ENCODE measurements at places on chromosomes 4 and X.
A peak's percentile ranks its signal among the peaks of the same experiment; 100 is the strongest.

DNA sequence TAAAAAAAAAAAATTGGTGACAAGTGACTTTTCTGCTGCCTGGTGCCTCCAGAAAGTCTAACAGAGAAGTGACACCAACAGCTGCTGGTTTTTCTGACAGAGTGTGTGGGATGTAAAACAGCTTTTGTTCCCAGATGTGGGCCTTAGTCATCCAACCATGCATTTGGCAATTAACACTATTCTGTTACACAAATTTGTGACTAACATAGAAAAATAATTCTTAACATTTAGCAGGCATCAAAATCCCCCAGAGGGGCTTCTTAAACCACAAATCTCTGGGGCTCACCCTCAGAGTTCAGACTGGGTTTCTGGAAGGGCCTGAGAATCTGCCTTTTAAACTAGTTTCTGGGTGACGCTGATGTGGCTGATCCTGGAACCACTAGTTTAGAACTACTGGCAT, 100.5 kb upstream of the PCDH7 start:
- no peak for DNase-seq

DNA sequence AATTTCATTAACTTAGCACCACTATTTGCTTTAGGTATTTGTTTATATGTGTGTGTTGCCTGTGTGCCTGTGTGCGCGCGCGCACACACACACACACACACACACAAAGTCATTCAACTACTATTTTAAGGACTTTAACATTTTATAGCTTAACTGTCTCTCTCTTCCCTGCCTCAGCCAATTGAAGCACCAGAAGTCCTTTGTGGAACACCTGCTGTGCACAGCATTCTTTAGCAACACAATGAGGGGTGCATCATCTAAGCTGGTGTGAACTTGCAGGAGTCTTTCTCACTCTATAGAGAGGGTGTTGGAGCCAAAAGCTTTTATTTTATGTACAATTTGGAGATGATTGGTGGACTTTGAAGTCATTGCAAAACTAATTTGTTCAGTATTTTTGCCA, 31.3 kb downstream of the SLIT2 start:
- DNase-seq = no peak

DNA sequence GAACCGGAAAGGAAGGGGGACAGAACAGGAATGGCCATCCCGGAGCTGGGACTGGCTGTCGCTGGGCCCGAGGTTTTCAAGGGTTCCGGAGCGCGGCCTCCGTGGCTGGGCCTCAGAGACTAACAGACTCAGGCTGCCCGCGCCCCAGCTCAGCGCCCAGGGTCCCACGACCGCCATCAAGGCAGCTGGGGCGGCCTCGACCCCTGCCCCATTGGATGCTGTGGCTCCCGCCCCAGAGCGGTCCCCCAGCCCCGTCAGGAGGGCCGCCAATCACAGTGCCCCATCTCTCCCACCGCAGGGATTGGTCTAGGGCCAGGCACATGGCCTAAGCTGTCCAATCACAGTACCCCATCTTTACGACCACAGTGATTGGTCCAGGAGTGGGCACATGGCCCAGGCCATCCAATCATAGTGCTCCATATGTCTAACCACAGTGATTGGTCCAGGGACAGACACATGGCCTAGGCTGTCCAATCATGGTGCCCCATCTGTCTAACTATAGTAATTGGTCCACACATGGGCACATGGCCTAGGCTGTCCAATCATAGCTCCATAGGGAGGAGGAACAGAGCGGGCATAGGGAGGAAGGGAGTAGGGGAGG, 105.3 kb upstream of the NKX1-1 start:
- DNase-seq = no peak

GRCh38 chrX:49070988-49071387, 2.8 kb downstream of the PRAF2 start:
- DNase-seq = no peak

DNA sequence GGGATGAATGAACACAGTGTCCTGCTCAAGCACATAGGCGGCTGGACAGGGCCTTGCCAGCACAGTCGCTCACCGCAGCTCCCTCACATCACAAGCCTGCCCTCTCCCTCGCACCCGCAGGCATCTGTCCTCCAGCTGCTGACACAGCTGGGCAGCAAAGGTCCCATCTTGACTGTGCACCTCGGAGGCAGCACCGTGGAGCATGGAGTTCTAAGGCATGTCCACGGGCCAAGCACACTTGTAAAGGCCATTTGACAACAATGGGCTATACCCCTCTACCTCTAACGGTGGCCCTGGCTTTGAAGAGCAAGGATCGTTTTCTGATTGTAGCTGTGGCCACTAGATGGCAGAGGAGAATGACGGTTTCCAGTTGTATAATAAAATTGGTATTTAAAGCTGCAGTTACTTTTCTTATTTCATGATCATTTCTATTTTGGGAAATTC, 53.8 kb downstream of the APLN start:
- no peak for DNase-seq

GRCh38 chr4:76458297-76458696, 23.3 kb downstream of the SHROOM3 start:
- DNase-seq = no peak

- DNase-seq = no peak
Observed at GRCh38 chr4:2236944-2237666, 4.8 kb downstream of the HAUS3 start.

GRCh38 chrX:65712005-65712806, 44.8 kb downstream of the MSN start:
- no peak for DNase-seq

GRCh38 chr4:82293304-82293703, 80.5 kb downstream of the HNRNPD start:
- no peak for DNase-seq

DNA sequence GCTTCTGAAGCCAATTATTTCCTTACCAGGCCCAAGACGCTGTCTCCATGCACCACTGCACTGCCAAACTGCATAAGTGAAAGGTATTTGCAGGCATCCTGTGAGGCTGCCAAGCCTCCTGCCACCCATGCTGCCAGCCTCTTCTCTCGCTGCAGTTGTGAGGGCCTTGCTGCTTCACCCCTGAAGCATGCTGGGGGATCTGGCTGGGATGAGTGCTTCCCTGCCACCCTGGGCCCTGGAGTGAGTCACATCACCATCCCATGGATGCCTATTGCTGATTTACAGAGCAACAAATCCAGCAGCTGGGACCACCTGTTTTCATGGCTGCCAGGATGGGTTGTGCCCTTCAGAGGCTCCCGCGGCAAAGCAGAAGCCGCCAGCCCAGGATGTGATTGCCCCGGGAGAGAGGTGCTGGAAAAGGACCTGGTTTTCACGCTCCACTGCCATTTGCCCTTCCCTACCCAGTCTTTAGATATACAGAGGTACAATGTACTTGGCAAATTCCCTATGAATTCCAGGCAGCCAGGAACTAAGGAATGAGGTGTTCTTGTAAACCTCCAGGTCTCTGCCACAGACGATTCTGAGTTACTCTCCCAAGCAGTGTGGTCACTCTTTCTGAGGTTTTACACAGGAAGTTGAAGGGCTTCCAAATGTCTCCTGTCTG, 41.5 kb upstream of the PTCHD1 start:
- no peak for DNase-seq

- DNase-seq = no peak
Observed at GRCh38 chrX:74321191-74321590, 17.2 kb downstream of the ZCCHC13 start.

DNA sequence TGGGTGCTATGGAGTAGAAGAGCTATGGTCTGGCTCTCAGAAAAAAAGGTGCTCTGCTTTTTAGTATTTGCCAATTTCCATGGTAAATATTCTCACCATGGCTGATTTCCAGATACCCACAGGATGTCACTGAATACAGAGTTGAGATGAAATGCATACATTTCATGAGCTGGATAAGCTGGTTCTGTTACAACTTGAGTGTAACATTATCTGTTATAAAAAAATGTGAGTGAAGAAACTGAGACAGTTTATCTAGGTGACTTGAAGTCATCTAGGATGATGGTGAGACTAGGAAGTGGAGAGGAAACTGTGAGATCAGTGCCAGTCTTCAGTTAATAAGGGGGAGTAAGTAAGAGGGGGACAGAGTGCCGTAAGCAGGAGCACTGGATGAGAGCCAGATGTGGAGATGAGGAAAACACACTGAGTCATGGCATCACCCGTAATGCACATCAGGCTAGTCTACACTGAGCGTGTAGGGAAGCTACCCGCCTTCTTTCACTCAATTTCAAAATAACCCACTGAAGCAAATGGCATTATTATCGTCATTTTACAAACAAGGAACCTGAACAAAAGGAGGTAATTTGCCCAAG, 5.0 kb downstream of the HPSE start:
- DNase-seq = peak; percentile 6

DNA sequence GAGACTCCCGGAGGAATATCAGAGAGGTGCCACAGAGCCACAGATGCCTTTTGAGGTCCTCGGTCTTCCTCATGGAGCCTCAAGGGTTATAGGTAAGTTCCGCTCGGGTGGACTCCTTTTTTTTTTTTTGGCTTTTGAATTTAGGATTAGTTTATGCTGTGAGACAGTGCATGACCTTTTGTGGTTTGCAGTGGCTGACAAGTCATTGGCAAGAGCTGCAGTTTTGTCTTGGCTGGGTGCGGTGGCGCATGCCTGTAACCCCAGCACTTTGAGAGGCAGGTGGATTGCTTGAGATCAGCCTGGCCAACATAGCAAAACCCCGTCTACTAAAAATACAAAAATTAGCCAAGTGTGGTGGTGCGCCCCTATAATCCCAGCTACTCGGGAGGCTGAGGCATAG, 4.5 kb upstream of the GRSF1 start:
- DNase-seq = no peak

- DNase-seq = no peak
Observed at GRCh38 chr4:117421706-117422105, 336.3 kb upstream of the TRAM1L1 start.

GRCh38 chrX:14618177-14618965, 89.0 kb downstream of the GLRA2 start:
- no peak for DNase-seq

DNA sequence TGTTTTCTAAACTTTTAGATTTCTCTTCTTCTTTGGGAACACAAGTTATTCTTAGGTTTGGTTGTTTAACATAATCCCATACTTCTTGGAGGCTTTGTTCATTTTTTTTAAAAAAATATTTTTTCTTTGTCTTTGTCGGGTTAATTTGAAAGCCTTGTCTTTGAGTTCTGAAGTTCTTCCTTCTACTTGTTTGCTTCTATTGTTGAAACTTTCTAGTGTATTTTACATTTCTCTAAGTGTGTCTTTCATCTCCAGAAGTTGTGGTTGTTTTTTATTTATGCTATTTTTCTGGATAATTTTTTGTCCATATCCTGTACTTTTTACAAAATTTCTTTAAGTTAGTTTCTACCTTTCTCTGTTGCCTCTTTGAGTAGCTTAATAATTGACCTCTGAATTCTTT, 116.1 kb downstream of the NPNT start:
- no peak for DNase-seq

- no peak for DNase-seq
Observed at GRCh38 chr4:137467537-137467936, 64.8 kb downstream of the PCDH18 start.

- DNase-seq = no peak
Observed at GRCh38 chrX:68808686-68809357, 20.0 kb upstream of the EFNB1 start.

GRCh38 chrX:135347381-135348016, 38.2 kb downstream of the ETDC start:
- DNase-seq = no peak

- DNase-seq = no peak
Observed at GRCh38 chr4:101596781-101597552, 193.6 kb upstream of the BANK1 start.

- DNase-seq = no peak
Observed at GRCh38 chrX:8939322-8939721, 94.6 kb downstream of the FAM9B start.

GRCh38 chr4:110049951-110050925, 137.6 kb downstream of the EGF start:
- no peak for DNase-seq

DNA sequence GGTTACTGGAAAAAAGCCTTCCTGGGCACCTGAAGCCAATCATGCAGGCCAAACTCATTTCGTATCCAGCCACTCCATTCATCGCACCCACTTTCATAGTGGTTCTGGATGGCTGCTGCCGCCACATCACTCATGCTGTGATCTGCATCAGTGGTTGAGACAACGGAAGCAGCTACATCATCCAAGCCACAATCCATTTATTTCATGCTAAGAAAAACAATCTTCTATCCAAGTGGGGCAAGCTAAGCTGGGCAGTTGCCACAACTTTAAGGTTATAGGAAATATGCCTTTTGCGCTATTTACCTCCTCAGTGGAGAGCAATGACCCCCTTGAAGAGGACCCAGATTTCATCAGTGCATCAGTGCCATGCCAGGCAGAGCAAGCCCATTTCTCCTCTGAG, 124.6 kb downstream of the GRIA3 start:
- no peak for DNase-seq

DNA sequence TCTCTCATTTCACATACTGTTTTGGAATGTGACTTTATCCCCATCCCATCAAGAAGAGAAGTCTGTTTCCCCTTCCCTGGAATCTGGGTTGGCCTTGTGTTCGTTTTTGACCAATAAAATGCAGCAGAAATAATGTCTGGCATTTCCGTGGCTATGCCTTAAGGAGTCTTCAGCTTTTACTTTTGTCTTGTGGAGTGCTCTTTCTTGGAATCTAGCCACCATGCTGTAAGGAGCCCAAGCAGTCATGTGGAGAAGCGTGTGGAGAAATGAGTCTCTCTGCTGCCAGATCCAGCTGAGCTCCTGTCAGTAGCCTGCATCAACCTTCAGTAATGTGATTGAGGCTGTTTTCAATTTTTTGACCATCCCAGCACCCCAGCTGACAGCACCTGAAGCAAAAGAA, 84.4 kb upstream of the ARMCX2 start:
- no peak for DNase-seq

DNA sequence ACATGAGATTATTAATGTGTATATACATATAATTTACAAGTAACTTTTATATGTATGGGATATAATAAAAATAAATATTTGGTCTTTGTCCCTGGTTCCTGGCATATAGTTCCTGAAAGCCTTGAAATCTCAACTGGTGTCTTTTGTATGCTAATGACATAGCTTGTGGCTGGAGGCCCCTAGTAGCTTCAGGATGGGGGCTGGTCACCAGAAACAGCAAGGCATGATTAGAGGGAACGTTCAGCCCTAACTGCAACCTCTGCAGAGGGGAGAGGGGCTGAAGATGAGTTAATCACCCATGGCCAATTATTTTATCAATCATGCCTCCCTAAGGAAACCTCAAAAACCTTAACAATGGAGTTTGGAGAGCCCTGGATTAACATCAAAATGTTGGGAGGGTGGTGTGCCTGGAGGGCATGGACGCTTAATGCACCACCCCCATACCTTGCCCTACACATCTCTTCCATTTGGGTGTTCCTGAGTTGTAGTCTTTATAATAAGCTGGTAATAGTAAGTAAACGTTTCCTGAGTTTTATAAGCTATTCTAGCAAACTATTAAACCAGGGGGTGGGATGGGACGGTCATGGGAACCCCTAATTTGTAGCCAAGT, 21.3 kb downstream of the PIN4 start:
- no peak for DNase-seq

DNA sequence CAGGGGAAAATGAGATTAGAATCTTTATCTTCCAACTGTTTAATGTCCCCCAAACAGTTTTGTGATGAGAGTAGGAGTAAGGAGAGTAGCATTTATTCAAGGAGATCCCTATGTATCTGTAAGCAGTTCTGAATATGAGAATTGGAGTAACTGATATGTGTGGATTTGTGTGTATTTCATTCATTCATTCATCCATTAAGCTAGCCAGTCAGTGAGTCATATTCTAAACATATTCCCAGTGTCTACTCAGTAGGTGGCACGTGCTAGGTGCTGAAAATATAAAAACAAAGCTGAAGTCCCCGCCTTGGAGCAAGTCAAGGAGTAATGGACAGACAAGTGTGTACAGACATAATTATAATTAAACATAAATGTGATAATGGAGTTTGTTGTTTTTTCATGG, 12.4 kb upstream of the STX18 start:
- DNase-seq = no peak
